ENCODE measurements at places on chromosomes 12 and 14.
A peak's percentile ranks its signal among the peaks of the same experiment; 100 is the strongest.

DNA sequence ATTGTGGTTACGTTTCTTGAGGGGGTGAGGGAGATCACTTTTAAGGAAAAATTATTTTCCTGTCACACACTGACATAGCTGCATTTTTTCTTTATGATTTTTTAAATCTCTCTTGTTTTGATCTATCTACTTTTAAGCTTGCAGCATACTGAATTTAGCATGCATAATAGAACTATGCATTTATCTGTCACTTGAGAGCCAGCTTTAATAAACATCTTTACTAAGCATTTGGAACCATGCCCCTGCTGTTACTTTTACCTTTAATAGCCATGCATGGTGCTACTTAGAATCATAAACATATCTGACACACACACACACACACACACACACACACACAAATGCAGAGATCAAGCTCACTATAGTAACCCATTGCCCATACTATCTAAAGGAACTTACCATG, 486.2 kb downstream of the NELL2 start:
- DNase-seq: no peak

GRCh38 chr14:100078997-100079725, 13.9 kb downstream of the EVL start:
- DNase-seq: peak; percentile 4

GRCh38 chr14:104114421-104115130, 23.8 kb upstream of the KIF26A start:
- DNase-seq: no peak

- DNase-seq: no peak
Measured at GRCh38 chr14:59925797-59926196, 5.9 kb downstream of the LRRC9 start.

GRCh38 chr14:23024612-23025075, 10.1 kb downstream of the PSMB5 start:
- no peak for DNase-seq

- no peak for DNase-seq
Measured at GRCh38 chr12:88367231-88367630, 213.0 kb downstream of the KITLG start.

DNA sequence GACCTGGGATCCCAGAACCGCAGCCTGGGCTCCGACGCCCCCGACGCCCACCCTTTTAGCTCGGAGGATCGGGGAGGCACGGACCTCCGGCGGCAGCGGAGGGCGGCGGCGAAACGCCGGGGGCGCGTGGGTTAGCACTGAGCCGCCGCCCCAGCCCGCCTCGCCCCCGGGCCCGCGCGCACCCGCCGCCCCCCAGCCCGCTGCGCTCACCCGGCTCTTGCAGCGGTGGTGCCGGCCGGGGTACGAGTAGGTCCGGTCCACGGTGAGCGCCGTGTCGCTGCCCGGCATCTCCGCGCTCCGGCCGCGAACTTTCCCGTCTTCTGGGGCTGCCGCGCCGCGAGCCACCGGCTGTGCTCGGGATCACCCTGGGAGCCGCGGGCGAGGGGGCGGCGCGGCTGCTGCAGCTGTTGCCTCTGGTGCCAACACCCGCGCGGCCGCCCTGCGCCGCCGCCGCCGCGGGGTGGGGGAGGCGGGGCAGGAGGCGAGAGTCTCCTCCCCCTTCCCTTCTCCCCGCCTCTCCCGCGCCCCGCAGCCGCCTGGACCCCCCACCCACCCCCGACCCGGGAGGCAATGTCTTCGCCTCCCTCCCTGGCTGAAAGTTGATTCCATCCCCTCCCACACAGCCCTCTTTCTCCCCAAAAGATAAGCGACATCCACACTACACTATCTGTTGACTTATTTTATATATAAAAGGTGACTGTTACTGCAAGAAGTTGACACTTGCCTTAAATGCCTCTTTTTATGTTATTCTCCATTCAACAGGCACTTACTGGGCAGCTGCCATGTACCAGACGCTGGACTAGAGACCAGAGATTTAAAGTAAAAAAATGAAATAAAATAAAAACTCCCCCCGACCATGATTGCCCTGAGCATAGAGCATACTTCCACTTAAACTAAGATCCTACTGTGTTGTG, at the start of gene TMCC3:
TSS of gene TMCC3 (minus strand) at position 415 of the 914 bp plus-strand sequence. CDS start at position 288, 127 bp downstream.
- DNase-seq: no peak

GRCh38 chr14:36845356-36846012, 183.8 kb downstream of the PAX9 start:
- no peak for DNase-seq

- DNase-seq: peak; percentile 90
Measured at GRCh38 chr14:68779761-68780323, 13.0 kb downstream of the ZFP36L1 start.

DNA sequence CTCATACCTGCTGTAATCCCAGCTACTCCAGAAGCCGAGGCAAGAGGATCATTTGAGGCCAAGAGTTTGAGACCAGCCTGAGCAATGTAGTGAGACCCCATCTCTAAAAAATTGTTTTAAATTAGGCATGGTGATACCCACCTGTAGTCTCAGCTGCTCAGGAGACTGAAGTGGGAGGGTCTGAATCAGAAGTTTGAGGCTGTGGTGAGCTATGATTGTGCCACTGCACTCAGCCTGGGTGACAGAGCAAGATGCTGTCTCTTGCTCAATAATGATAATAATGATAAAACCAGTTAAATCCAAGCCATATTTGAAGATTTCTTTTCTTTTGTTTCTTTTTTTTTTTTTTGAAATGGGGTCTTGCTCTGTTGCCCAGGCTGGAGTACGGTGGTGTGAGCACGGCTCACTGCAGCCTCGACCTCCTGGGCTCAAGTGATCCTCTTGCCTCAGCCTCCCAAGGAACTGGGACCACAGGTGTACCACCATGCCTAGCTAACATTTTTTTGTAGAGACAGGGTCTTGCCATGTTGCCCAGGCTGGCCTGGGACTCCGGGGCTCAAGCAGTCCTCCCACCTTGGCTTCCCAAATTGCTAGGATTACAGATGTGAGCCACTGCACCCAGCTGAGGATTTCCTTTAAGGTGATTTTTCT, 12.8 kb downstream of the PSMA6 start:
- DNase-seq: no peak

Data from RCC 7860 (cell line).